ENCODE measurements at places on chromosomes 6 and 20.

DNA sequence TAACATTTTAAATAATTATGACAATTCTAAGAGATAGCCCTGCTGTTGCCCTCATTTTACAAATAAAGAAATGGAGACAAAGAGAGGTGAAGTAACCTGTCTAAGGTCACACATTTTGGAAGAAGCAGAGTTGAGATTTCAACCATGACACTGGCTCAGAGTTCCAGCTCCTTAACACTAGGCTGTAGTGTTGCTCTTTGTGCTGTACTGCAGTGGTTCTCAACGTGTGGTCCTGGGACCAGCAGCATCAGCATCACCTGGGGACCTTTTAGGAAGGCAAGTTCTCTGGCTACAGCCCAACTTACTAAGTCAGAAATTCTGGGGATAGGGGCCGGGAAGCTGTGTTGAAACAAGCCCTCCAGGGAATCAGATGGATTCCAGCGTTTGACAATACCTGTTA lies 62.4 kb upstream of the FERMT1 start:
- no peak for DNase-seq
- no peaks in the 10 kb centered on the region for H3K27me3 ChIP-seq
- H3K27ac ChIP-seq: no peak overlapping the region
- H3K4me1 ChIP-seq: no peaks in the 10 kb centered on the region
- no peaks in the 10 kb centered on the region for H3K36me3 ChIP-seq
- no peak overlapping the region for H3K4me3 ChIP-seq

GRCh38 chr6:158825038-158825950 lies 6.1 kb upstream of the EZR start:
- peaks cover 13% of the 10 kb centered on the region for H3K4me1 ChIP-seq
- peak overlapping the region; percentile 50 for H3K27ac ChIP-seq
- no peaks in the 10 kb centered on the region for H3K36me3 ChIP-seq
- H3K27me3 ChIP-seq: no peaks in the 10 kb centered on the region
- no peak overlapping the region for H3K4me3 ChIP-seq

- no peak overlapping the region for H3K27ac ChIP-seq
- no peak overlapping the region for H3K4me3 ChIP-seq
- DNase-seq: peak; percentile 34
- no peaks in the 10 kb centered on the region for H3K27me3 ChIP-seq
Observed at GRCh38 chr6:8659404-8660189, 224.3 kb upstream of the SLC35B3 start.

DNA sequence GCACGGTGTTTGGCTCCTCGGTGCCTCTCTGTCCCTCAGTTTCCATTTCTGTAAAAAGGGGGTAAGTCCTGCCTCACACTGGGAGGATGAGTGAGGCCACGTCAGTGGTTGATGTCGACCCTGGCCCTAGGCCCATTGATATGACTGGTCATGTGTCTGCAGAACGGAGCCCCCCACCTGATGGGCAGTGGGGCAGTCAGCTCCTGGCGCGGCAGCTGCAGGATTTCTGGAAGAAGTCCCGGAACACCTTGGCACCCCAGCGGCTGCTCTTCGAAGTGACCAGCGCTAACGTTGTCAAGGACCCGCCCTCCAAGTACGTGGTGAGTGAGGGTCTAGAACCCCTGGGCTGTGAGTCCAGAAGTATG lies 1.2 kb downstream of the SNX21 start:
- no peak overlapping the region for H3K27ac ChIP-seq
- H3K27me3 ChIP-seq: no peaks in the 10 kb centered on the region
- DNase-seq: no peak
- no peak overlapping the region for H3K4me3 ChIP-seq

DNA sequence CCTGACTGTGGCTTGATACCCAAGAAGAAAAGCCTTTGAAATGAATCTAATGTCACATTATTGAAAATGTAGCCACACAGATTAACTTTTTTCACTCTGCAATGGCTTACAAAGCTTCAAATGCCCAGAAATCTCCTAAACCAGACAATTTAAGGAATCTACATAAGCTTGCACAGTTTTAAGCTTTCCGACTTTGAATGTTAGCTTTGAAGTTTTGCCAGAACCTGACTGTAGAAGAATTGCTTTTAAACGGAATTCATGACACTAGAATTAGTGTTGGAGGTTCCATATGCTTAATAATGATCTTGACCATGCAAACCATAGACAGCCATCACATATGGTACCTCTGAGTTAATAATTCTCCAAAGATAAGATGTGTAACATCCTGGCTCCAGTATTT lies 798.5 kb upstream of the EPHA7 start:
- no peak overlapping the region for H3K27ac ChIP-seq
- no peak for DNase-seq
- no peak overlapping the region for H3K4me3 ChIP-seq
- no peaks in the 10 kb centered on the region for H3K36me3 ChIP-seq
- no peaks in the 10 kb centered on the region for H3K4me1 ChIP-seq
- no peaks in the 10 kb centered on the region for H3K27me3 ChIP-seq

DNA sequence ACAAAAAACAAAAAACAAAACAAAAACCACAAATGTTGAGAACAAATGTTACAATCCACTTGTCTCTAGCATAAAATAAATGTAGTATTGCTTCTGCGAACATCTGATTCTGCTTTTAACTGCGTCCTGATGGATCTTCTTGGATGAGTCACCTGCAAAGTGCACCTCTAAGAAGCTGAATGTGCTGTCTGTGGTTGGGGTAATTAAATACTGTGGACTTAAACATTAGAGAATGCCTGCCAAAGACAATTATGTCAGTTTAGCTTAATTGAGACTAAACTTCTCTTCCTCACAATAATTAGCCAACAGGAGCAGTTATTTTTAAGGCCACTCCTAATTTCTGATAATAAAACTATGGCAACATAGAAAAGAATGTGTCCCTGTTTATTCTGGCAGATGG lies 253.4 kb downstream of the PHACTR1 start:
- H3K27ac ChIP-seq: no peak overlapping the region
- H3K4me3 ChIP-seq: no peak overlapping the region
- H3K36me3 ChIP-seq: no peaks in the 10 kb centered on the region
- no peaks in the 10 kb centered on the region for H3K27me3 ChIP-seq
- H3K4me1 ChIP-seq: peaks cover 17% of the 10 kb centered on the region
- no peak for DNase-seq

DNA sequence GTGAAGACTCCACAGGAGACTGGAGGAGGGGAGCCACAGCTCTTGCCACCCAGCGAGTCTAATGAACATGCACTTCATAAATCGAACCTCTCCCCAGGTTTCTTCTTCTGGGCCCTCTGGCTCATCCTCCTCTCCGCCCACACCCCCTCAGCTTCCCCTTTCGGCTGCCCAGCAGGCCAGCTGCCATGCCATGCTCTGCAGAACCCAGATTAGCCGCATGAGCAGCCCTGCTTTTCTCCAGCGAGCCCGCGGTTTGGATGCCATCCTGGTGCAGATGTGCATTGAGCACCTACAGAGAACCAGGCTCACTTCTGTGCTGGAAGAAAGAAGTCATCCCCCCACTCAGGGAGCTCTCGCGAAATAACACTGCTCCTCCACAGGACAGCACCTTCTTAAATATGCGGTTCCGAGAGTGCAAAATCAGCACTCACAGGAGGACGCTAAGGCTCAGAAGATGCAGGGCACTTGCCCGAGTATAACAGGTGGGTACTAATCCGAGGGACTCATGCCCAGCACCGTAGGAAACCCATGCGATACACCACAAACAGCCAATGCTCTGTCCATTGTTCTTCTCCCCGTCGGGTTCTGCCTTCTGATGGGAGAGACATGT lies 143.0 kb upstream of the THBS2 start:
- no peaks in the 10 kb centered on the region for H3K4me1 ChIP-seq
- H3K36me3 ChIP-seq: no peaks in the 10 kb centered on the region
- no peak overlapping the region for H3K27ac ChIP-seq
- no peaks in the 10 kb centered on the region for H3K27me3 ChIP-seq

- H3K36me3 ChIP-seq: no peaks in the 10 kb centered on the region
- no peaks in the 10 kb centered on the region for H3K27me3 ChIP-seq
- H3K4me3 ChIP-seq: peak overlapping the region; percentile 86
- DNase-seq: peak; percentile 61
- peak overlapping the region; percentile 98 for H3K27ac ChIP-seq
- peaks cover 52% of the 10 kb centered on the region for H3K4me1 ChIP-seq
Observed at GRCh38 chr20:49914310-49915117, 815 bp downstream of the SPATA2 start.

- no peak for DNase-seq
- H3K27ac ChIP-seq: no peak overlapping the region
- no peak overlapping the region for H3K4me3 ChIP-seq
- no peaks in the 10 kb centered on the region for H3K4me1 ChIP-seq
- H3K36me3 ChIP-seq: no peaks in the 10 kb centered on the region
- H3K27me3 ChIP-seq: no peaks in the 10 kb centered on the region
Observed at GRCh38 chr6:4256969-4257368, 121.6 kb upstream of the ECI2 start.

- no peaks in the 10 kb centered on the region for H3K36me3 ChIP-seq
- peak; percentile 81 for DNase-seq
- H3K4me3 ChIP-seq: no peak overlapping the region
- H3K27me3 ChIP-seq: no peaks in the 10 kb centered on the region
Observed at GRCh38 chr6:133923938-133924593, 29.0 kb upstream of the TBPL1 start.

DNA sequence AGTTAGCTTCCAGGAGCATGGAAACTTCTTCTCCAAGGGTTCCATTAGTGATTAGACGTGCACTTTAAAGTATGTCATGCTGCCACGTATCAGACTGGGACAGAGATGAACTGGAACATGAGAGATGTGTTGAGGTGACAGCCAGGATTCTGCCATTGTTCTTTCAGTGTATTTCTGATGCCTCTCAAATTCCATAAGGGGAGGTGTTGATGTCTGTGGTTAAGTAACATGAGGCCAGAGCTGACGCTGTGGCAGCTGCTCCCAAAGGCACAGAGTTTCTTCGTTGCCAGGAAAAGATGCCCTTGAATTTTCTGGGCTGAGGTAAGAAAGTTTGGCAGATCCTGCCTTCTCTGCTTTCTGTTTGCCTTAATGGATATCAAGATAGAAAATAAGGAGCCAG lies 63.5 kb downstream of the TRMT6 start:
- no peaks in the 10 kb centered on the region for H3K36me3 ChIP-seq
- no peaks in the 10 kb centered on the region for H3K4me1 ChIP-seq
- no peaks in the 10 kb centered on the region for H3K27me3 ChIP-seq
- DNase-seq: no peak
- H3K4me3 ChIP-seq: no peak overlapping the region

GRCh38 chr6:39907871-39908575 lies 26.2 kb downstream of the MOCS1 start:
- no peak overlapping the region for H3K4me3 ChIP-seq
- no peak for DNase-seq
- no peaks in the 10 kb centered on the region for H3K4me1 ChIP-seq
- H3K27ac ChIP-seq: no peak overlapping the region
- peaks cover 3% of the 10 kb centered on the region for H3K36me3 ChIP-seq

GRCh38 chr6:43014434-43014909 lies 423 bp downstream of the KLHDC3 start:
- H3K27ac ChIP-seq: peak overlapping the region; percentile 61
- H3K4me3 ChIP-seq: peak overlapping the region; percentile 74
- DNase-seq: no peak
- no peaks in the 10 kb centered on the region for H3K27me3 ChIP-seq
- peaks cover 45% of the 10 kb centered on the region for H3K4me1 ChIP-seq
- H3K36me3 ChIP-seq: no peaks in the 10 kb centered on the region

DNA sequence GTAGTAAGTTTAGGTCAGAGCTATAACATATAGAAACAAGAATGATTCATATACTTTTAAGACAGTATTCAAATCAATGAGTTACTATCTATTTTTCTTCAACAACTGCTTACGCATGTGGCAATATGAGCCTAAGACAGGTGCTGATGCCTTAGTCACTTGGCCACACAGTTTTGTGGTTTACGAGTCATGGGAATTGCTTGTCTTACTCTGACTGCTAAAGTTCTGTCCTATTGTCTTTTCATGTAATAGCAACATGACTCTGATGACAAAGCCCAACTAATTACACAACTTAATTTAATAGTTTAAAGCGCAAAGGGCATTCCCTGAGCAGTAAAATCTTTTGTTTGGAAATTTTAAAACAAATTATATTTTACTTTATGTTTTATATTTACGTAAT lies 159.3 kb upstream of the CENPW start:
- no peaks in the 10 kb centered on the region for H3K36me3 ChIP-seq
- no peaks in the 10 kb centered on the region for H3K27me3 ChIP-seq

DNA sequence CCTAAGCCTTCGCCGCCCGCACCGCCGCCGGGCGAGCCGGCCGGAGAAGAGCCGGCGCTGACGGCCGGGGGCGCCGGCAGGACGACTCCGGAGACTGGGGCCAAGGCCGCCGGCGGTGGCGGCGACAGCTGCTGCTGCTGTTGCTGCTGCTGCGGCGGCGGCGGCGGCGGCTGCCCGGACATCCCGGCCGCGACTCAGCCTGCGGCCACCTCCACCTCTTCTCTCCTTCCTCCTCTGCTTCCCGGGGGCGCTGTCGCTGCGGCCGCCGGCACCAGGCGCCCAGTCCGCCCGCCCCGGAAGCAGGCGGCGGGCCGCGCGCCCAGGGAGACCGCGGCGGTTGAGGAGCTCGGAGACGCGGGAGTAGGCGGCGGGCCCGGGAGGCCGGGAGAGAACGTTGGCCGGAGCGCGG lies 307 bp downstream of the RANBP9 start:
- H3K27me3 ChIP-seq: no peaks in the 10 kb centered on the region
- no peaks in the 10 kb centered on the region for H3K36me3 ChIP-seq
- peaks cover 19% of the 10 kb centered on the region for H3K4me1 ChIP-seq

DNA sequence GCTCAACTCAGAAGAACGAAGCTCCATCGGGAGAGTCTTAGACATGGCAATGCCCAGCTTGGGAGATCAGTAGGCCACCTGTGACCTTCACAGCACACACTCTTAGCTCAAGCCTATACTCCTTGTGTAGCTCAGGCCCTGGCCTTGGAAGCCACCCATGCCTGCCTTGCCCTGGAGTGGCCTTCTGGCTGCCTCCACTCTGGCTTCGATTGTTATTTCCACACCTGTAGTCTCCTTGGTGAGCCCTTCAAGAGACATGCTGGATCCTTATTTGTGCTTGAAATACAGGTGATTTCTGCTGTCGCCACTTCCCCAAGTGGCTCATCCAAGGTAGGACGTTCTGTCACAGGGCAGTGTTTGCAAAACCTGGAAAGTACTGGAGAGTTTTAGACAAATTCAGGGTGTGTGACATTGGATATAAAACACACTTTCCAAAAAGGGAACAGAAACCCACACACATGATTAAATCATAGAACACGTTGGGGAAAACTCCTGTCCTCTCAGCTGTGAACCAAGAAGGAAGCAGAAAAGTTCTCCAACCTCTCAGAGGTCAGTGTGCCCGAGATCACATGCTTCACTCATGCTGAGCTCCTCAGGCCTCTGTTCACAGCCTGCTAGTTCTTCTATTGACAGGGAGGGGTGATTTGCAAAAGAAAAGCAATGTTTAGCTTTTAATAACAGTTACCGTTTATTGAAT lies 391.8 kb downstream of the CDC5L start:
- no peak overlapping the region for H3K27ac ChIP-seq
- no peak for DNase-seq
- no peak overlapping the region for H3K4me3 ChIP-seq
- no peaks in the 10 kb centered on the region for H3K4me1 ChIP-seq

- no peak overlapping the region for H3K4me3 ChIP-seq
- H3K27ac ChIP-seq: no peak overlapping the region
- no peaks in the 10 kb centered on the region for H3K36me3 ChIP-seq
- H3K4me1 ChIP-seq: peaks cover 21% of the 10 kb centered on the region
- H3K27me3 ChIP-seq: no peaks in the 10 kb centered on the region
Observed at GRCh38 chr20:25257130-25257529, 9.2 kb downstream of the PYGB start.

GRCh38 chr20:4068708-4069107 lies 53.4 kb upstream of the RNF24 start:
- DNase-seq: no peak
- no peaks in the 10 kb centered on the region for H3K36me3 ChIP-seq
- no peak overlapping the region for H3K27ac ChIP-seq
- H3K27me3 ChIP-seq: no peaks in the 10 kb centered on the region
- H3K4me1 ChIP-seq: peaks cover 13% of the 10 kb centered on the region
